Uterus (tissue), 4 donors: ENCODE measurements at places on chromosomes 1 and 21. TPM values are rescaled to one million over a fixed set of nuclear protein-coding genes. Genes with fewer than 3 reads are reported as not detected.

The TCEANC2 gene
- 2.6 TPM for total RNA-seq

- H3K4me3 ChIP-seq: no peak overlapping the region
- H3K27me3 ChIP-seq: no peaks in the 10 kb centered on the region
- H3K36me3 ChIP-seq: no peaks in the 10 kb centered on the region
- H3K4me1 ChIP-seq: no peaks in the 10 kb centered on the region
Observed at GRCh38 chr1:234454926-234455325, 24.1 kb downstream of the TARBP1 start.

The ST6GALNAC5 gene
- 6.4 TPM for total RNA-seq

DNA sequence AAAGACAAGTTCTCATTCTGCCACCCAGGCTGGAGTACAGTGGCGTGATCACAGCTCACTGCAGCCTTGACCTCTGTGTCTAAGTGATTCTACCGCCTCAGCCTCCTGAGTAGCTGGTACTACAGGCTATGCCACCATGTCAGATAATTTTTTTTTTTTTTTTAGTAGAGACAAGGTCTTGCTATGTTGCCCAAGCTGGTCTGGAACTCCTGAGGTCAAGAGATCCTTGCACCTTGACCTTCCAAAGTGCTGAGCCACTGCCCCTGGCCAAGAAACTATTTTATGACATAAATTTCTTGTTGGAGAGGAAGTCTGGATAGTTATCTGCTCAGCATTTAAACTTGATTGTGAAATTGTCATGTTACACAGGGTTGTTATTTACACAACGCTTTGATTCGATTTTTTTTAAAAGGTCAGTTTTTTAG, 2.1 kb downstream of the SCCPDH start:
- H3K27me3 ChIP-seq: no peaks in the 10 kb centered on the region
- DNase-seq: no peak
- no peaks in the 10 kb centered on the region for H3K4me1 ChIP-seq
- H3K27ac ChIP-seq: no peak overlapping the region
- no peak overlapping the region for H3K4me3 ChIP-seq

The ERICH3 gene
- total RNA-seq: 0.51 TPM

The DDOST gene
- total RNA-seq: 126 TPM

GRCh38 chr1:72375226-72375625, 92.9 kb upstream of the NEGR1 start:
- H3K27ac ChIP-seq: no peak overlapping the region
- DNase-seq: no peak
- H3K4me3 ChIP-seq: no peak overlapping the region
- H3K36me3 ChIP-seq: no peaks in the 10 kb centered on the region

- H3K4me3 ChIP-seq: no peak overlapping the region
- H3K4me1 ChIP-seq: no peaks in the 10 kb centered on the region
- H3K36me3 ChIP-seq: no peaks in the 10 kb centered on the region
- DNase-seq: no peak
Observed at GRCh38 chr1:41286992-41287391, 44.9 kb upstream of the SCMH1 start.
